Vagina (tissue), 2 donors: ENCODE measurements at places on chromosomes 3 and 15.
A peak's percentile ranks its signal among the peaks of the same experiment; 100 is the strongest.

GRCh38 chr15:61459785-61460707 lies 230.9 kb upstream of the RORA start:
- no peak for DNase-seq

DNA sequence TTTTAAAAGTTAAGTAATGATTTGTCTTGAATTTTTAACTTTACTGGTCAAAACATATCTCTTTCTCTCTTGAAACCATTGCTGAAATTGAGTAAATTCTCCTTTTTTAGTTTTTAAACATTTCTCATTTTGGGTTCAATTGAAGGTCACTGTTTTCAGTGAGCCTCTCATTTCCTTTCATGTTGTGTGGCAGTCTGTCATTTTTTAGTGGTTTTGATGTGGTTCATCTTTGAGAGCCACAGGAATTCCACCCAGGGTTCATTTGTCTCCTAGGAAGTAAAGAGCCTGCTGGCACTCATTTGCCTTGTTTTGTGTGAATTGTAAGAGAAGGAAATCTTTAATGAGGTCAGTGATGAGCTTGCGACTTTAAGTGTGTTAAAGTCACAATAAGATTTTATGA lies 10.4 kb downstream of the CLDN11 start:
- no peak for DNase-seq

DNA sequence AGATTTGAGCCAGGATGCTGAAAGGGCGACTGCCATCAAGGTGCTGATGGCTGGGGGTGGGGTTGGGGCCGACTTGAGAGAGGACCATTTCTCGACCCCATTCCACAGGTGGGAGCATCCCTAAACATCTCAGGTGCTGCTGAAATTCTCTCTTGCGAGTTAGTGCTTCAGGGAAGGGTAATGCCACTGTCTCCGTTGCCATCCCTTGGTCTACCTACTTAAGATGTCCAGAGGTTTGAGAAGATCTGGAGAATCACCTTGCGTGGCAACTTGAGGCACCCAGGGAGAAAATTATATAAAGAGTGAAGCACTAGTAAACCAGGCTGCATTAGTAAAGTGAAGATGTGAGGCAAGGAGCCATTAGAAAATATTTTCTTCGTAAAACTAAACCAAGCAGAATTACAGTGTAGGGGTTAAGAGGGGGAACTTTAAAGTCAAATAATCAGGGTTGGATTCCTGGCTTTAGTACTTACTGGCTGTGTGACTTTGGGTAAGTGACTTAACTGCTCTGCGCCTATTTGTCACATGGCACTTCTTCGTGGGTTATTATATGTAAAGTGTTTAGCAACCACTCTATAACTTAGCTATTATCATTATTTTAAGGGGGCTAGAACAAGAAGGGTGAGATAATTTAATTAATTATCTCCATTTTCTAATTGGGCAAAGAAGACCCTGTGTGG lies 662 bp upstream of the RFTN1 start:
- DNase-seq: no peak

- no peak for DNase-seq
These were observed 15.3 kb downstream of the SNX1 start for GRCh38 chr15:64110950-64111678.

GRCh38 chr3:69201658-69202057 lies 79.3 kb upstream of the LMOD3 start:
- DNase-seq: no peak

DNA sequence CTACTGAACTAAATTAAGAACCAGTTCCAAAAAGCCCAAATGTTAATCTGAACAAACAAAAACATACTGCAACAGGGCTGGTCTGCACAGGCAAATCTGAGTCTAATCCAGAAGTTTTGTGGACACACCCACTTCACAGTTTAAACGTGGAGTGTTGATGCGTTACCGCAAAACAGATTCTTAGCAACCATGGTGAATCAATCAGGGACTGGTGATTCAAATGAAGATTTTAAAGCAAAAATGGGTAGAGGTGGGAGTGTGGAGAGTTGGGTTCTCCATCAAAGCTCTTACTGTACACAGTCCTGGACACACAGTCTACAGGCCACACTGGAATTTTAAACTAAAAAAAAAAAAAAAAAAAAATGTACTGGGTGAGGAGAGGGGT lies 5.2 kb downstream of the ANXA2 start:
- DNase-seq: peak; percentile 56

DNA sequence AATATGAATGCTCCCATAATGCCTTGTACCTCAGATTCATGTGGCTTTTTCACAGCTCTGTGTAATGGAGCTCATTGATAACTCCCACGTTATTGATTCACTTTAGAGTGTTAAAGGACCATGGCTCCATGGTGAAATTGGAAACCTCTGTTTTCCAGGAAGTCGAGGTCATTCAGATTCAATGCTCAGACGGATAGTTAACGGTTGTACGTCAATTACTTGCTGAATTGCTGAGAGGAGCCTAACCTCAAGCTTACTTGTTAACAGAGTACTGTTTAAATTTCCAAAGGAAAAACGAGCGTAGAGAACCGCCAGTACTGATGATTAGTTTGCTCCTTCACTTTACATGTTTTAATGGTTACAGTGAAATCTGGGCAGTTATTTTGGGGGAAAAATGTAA lies 11.1 kb downstream of the ABHD17C start:
- no peak for DNase-seq

GRCh38 chr15:29570948-29571791 lies 251.1 kb downstream of the TJP1 start:
- no peak for DNase-seq

DNA sequence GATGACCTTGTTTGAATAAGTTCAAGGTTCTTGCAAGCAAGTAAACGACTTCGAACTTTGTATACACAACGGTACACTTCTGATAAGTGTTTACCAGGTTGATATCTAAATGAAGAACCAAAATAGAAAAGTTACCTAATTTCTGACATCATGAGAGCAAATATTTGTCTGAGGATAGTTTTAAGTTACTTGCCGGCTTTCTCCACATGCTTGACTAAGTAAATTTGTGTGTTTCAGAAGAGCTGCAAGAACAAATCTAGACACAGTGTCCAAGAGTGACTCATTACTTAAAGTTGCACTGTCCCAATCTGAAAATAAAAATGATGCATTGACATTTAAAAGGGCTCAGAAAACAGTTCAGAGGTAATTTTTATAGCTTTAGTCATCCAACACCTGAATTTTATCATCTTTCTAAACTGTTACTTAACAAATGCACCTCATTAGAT lies 115.1 kb downstream of the HERC1 start:
- DNase-seq: no peak

DNA sequence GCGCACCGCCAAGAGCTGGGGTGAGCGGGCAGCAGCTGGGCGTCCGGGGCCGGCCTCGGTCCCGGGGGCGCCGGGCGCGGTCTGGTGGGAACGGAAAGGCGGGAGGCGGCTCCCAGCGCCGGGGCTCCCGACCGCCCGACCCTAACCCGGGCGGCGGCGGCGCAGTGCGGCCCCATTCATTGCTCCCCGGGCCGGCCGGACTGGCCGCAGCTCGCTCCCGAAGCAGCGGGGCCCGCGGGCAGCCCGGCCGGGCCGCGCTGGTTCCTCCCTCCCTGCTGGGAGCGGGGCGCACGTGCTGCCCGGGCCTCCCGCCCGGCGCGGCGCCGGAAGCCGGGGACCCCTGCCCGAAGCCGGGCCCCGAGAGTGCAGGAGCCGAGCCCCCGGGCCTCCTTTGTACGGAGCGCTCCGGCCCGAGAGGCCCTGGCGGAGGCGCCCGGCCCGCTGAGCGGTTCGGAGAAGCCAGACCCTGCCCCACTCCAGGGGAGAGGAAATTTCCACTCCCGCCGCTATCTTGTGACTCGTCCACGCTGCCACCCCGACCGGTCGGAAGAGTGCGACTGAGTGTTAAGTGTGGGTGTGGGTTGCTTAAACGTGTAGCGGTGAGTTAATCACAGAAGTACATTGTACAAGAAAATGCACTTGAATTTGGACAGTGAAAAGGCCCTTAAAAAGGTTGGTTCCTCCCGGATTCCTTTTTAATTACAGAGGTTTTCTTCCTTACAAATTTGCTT lies 613 bp downstream of the ATP1B3 start:
- no peak for DNase-seq

DNA sequence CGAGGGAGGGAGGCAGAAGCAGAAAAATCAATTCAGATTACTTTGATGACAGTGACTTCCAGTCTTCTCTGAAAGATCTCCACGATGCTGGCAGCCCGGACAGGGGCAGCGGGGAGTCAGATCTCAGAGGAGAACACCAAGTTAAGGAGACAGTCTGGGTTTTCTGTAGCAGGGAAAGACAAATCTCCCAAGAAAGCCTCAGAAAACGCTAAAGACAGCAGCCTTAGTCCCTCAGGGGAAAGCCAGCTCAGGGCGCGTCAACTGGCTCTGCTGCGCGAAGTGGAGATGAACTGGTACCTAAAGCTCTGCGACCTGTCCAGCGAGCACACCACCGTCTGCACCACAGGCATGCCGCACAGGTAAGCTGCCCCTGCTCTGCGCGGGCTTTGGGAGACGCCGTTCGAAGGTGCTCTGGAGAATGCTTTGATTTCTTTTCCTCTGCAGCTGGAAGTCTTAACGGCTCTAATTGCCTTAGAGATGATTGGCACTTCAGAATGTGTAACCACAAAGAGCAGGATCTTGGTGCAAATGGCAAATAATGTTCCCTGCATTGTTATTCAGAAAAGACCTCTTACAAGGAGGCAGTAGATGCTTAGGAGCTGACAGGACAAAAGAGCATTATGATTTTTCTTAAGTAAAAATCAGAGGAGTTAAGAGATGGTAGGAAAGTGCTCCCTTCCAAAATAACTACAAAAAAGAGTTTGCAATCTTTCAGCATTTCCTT lies at the start of gene KCNAB1:
Gene KCNAB1 (plus strand): TSS at position 51 of the 724 bp plus-strand sequence.
- DNase-seq: no peak

- DNase-seq: no peak
These were observed 490.1 kb upstream of the ZNF385D start for GRCh38 chr3:22241110-22241509.

DNA sequence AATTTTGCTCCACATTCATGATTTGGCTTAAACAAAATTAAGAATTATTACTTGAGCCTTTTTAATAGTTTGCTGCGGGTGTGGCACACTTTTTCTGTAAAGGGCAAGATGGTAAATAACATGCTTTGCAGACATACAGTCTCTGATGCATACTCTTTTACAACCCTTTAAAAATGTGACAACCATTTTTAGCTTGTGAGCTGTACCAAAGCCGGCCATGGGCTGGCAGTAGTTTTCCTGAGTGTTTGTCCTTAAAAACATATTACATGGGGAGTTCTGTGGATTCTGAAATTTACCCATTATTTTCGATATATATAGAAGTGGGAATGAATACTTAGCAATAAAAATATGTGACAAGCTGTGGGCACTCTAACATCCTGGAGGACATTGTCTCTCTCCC lies 163.4 kb downstream of the FNDC3B start:
- DNase-seq: no peak

DNA sequence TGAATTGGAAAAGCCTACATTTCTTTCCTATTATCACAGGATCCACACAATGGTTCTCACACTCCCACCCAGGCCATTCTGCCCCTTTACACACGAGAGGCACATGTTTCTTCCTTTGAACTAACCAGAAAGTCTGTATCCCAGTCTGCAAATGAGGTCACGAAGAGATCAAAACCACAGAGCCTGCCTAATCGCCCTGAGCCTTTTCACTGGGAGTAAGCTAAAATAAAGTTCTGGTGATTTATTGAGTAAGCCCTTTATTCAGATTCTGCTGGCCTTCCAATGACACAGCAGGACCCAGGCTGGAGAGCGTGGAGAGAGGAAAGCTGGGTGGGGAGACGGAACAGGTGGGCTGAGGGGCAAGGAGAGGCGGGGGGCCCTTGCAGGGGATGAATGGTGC lies 78.7 kb downstream of the ATP1B3 start:
- DNase-seq: no peak

DNA sequence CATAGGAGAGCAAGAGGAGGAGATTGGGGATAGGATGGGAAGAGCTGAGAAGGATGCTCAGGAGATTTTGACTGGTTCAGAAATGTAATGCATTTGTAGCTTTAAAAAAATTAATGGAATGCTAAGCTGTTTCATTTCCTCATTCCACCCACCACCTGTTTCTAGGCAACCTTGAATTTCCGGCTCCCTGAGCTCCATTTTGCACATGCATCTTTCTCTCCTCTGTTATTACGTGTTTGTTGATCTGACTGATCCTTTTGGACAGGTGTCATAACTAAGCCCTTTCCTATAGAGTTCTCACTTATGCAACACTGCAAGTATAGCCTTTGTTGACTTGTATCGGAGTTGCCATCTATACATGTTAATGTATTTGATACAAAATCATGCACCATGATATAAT lies 4.3 kb downstream of the TMPRSS7 start:
- DNase-seq: no peak

GRCh38 chr3:159852821-159853505 lies 135.7 kb upstream of the IL12A start:
- no peak for DNase-seq

DNA sequence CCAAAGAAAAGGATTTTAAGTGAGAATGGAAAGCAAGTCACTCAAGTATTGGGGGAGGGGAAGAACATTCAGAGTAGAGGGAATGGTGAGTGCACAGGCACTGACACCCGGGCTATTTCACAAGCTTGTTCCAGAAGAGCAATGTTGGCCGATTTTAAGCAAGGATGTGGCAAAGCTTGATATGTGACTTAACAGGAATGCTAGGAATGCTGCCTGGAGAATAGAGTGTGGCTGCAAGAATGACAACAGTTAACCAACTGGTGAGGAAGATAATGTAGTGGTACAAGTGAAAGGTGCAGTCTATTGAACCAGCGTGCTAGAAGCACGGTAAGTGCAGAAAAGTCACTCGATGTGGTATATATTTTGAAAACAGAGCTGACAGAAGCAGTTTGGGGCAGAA lies 6.2 kb upstream of the CCDC80 start:
- DNase-seq: no peak

GRCh38 chr3:47855461-47856383 lies 52.8 kb downstream of the DHX30 start:
- no peak for DNase-seq

DNA sequence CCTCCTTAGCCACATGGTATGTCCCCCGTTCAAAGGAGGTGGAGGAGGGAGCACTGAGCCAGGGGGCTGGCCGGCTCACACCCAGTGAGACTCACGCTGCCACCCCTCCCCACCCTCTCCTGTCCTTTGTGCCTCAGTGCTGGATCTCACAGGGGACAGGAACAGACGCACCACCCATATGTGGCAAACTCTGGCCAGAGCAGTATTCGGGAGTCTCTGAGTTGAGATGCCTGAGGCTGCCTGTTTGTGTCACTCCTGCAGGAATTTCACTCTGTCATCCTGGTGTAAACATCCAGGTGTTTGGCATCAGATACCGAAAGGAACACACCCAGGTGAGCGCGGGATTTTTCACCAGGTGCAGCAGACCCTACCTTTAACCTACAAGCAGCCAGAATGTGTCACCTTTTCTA lies 25.7 kb downstream of the RGMA start:
- DNase-seq: no peak
